Activated B cell treated with CpG ODN at 0.5 μM for 24 hours (primary cell): ENCODE measurements at places on chromosomes 6 and 20. TPM values are rescaled to one million over a fixed set of nuclear protein-coding genes. Genes with fewer than 3 reads are reported as not detected.

Gene ABT1
- 30.7 and 30.8 TPM in 2 replicates for total RNA-seq

- no peak overlapping the region for H3K4me3 ChIP-seq
- no peaks in the 10 kb centered on the region for H3K36me3 ChIP-seq
- no peak overlapping the region for H3K27ac ChIP-seq
- H3K4me1 ChIP-seq: no peaks in the 10 kb centered on the region
- peaks cover 3% of the 10 kb centered on the region for H3K27me3 ChIP-seq
- no peak for DNase-seq
These were observed 267.2 kb upstream of the RNF24 start for GRCh38 chr20:4282550-4282949.

Gene GABRR1
- total RNA-seq: not detected in 2 replicates

GRCh38 chr6:57017069-57017468, 29.4 kb upstream of the KIAA1586 start:
- peaks cover 8% of the 10 kb centered on the region for H3K27me3 ChIP-seq
- H3K4me1 ChIP-seq: no peaks in the 10 kb centered on the region
- no peak for DNase-seq
- no peaks in the 10 kb centered on the region for H3K36me3 ChIP-seq
- no peak overlapping the region for H3K4me3 ChIP-seq

- no peaks in the 10 kb centered on the region for H3K4me1 ChIP-seq
- H3K27me3 ChIP-seq: no peaks in the 10 kb centered on the region
- H3K4me3 ChIP-seq: no peak overlapping the region
- H3K27ac ChIP-seq: no peak overlapping the region
- no peak for DNase-seq
These were observed 700.9 kb downstream of the COL12A1 start for GRCh38 chr6:74504941-74505340.

GRCh38 chr6:144797881-144798589, 512.9 kb downstream of the UTRN start:
- H3K4me3 ChIP-seq: no peak overlapping the region
- H3K27ac ChIP-seq: no peak overlapping the region
- H3K27me3 ChIP-seq: no peaks in the 10 kb centered on the region
- DNase-seq: no peak
- H3K4me1 ChIP-seq: no peaks in the 10 kb centered on the region

DNA sequence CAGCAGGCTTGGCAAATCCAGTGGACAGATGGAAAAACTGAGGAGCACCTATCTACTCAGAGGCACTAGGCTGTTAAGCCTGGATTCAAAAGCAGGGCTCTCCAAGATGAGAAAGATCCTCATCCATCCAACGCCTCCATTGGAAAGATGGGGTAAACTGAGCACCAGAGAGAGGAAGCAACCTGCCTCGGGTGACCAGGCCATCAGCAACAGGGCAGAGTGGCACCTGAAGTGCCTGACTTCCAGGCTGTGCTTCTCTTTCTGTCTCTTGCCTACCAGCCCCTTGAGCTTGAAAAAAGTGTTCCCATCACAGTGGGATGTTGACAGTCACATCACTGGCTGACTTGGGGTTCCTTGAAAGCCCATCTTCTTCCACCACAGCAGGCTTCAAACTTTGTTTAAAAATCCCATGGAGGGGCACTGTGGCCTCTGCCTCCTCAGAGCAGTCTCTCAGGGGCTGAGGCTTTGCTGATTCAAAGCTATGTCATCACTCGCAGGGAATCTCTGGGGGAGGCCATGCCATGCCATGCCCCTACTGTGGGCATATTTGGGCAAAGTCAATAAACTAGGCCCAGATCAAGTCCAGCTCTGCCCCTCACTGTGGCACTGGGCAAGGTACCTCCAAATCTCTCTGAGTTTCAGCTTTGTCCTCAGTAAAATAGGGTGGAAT, 44.8 kb upstream of the TGM2 start:
- H3K27me3 ChIP-seq: peaks cover 4% of the 10 kb centered on the region
- no peaks in the 10 kb centered on the region for H3K36me3 ChIP-seq
- DNase-seq: no peak
- no peak overlapping the region for H3K4me3 ChIP-seq

GRCh38 chr6:28165563-28165962, 23.9 kb downstream of the ZKSCAN8 start:
- H3K4me1 ChIP-seq: peaks cover 16% of the 10 kb centered on the region
- no peak overlapping the region for H3K27ac ChIP-seq
- H3K27me3 ChIP-seq: no peaks in the 10 kb centered on the region

- H3K27ac ChIP-seq: no peak overlapping the region
- no peaks in the 10 kb centered on the region for H3K27me3 ChIP-seq
- DNase-seq: no peak
- no peak overlapping the region for H3K4me3 ChIP-seq
These were observed 37.2 kb downstream of the CST9L start for GRCh38 chr20:23530937-23531567.

GRCh38 chr6:108853077-108853476, 4.9 kb downstream of the ARMC2 start:
- peaks cover 31% of the 10 kb centered on the region for H3K36me3 ChIP-seq
- no peak for DNase-seq
- no peaks in the 10 kb centered on the region for H3K27me3 ChIP-seq
- H3K27ac ChIP-seq: no peak overlapping the region
- H3K4me3 ChIP-seq: no peak overlapping the region
- H3K4me1 ChIP-seq: peaks cover 7% of the 10 kb centered on the region

DNA sequence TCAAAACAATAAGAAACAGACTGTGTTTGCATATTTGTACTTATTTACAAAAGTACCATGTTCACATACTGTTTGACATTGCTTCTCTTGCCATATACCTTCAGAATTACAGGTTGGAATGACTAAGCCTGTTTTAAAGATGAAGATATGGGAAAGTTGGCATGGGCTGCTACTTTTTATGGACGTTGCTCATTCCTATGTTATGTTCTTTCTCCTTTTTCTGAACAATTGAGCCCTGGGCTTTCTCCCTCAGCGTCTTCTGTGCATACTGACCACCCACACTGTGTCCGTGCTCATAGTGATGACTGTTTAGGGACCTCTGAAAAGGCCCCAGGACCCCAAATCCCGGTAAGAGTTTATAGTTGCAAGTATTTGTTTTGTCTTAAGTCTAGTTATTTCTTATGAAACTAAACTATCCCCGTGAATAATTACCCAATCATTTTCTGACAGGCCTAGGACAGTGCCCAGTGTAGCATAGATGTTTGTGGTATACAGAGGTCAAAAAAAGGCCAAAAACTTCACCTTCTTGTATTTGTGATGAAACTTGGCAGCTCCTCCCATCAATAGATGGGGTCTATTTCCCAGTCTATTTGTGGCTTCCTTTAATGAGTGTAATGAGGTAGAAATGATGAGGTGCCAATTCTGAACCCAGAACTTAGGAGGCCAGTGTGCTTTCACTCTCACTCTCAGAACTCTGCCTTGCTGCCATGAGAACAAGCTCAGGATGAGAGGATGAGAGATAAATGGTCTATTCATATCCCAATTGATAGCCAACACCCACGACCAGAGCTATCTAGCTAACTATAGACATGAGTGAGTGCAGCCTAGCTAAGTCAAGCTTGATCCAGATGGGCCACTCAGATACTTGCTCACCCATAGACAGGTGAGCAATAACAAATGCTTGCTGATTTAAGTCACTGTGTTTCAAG, 40.9 kb downstream of the GSTA4 start:
- no peaks in the 10 kb centered on the region for H3K36me3 ChIP-seq
- DNase-seq: no peak
- no peak overlapping the region for H3K27ac ChIP-seq
- H3K4me3 ChIP-seq: no peak overlapping the region
- H3K27me3 ChIP-seq: peaks cover 4% of the 10 kb centered on the region

DNA sequence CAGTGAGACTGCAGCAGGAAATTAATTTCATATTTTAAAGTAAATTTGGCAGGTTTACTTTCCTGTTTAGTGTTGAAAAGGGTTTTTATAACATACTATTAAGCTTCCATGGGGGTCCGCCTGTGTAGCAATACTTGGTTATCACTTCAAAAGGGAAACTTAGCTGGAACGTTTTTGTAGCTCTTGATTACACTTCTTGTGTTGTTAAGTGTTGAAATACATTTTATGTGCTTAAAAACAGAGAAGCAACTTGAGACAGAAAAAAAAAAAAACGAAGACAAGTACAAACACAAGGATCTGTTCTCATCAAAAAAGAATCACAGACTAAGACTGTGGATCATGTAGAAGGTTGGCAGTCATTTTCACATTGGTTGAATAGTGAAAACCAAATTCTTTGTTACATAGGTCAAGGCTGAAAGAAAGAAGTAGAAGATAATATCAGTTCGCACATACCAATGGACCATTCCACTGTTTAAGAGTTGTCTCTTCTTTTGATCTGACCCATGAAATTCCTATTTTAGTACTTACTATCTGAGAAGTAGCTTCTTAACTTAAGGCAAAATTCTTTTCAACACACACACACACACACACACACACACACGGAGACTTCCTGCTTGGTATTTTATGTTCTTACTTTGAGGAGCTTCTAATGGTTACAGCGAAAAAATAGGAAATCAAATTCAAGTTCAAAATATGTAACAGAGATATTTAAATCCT, 113.9 kb upstream of the SLC35B3 start:
- H3K27me3 ChIP-seq: peaks cover 2% of the 10 kb centered on the region
- H3K27ac ChIP-seq: no peak overlapping the region
- H3K4me3 ChIP-seq: no peak overlapping the region
- no peak for DNase-seq
- no peaks in the 10 kb centered on the region for H3K36me3 ChIP-seq
- no peaks in the 10 kb centered on the region for H3K4me1 ChIP-seq

GRCh38 chr6:16956361-16956760, 145.5 kb upstream of the STMND1 start:
- H3K4me3 ChIP-seq: no peak overlapping the region
- peaks cover 8% of the 10 kb centered on the region for H3K27me3 ChIP-seq
- no peak for DNase-seq
- H3K36me3 ChIP-seq: no peaks in the 10 kb centered on the region
- no peaks in the 10 kb centered on the region for H3K4me1 ChIP-seq

Gene RBBP9
- 10.6 TPM in 2 replicates for total RNA-seq

Gene EPPIN
- total RNA-seq: not detected in 2 replicates
